ENCODE measurements at places on chromosomes 4 and X.

- H3K27me3 ChIP-seq, result peaks cover 5% of the 10 kb centered on the region
- H3K36me3 ChIP-seq, result no peaks in the 10 kb centered on the region
- H3K27ac ChIP-seq, result no peak overlapping the region
- no peak overlapping the region for H3K4me3 ChIP-seq
Measured at GRCh38 chr4:16858275-16858752, 40.1 kb downstream of the LDB2 start.

- H3K27me3 ChIP-seq, result peaks cover 3% of the 10 kb centered on the region
- no peak overlapping the region for H3K4me3 ChIP-seq
- H3K4me1 ChIP-seq, result no peaks in the 10 kb centered on the region
Measured at GRCh38 chr4:100469555-100469954, 48.3 kb downstream of the EMCN start.

- H3K4me3 ChIP-seq, result no peak overlapping the region
- no peak for DNase-seq
- no peaks in the 10 kb centered on the region for H3K4me1 ChIP-seq
- H3K36me3 ChIP-seq, result no peaks in the 10 kb centered on the region
- no peak overlapping the region for H3K27ac ChIP-seq
- no peaks in the 10 kb centered on the region for H3K27me3 ChIP-seq
Measured at GRCh38 chr4:28754376-28754775, 1893.7 kb downstream of the STIM2 start.

DNA sequence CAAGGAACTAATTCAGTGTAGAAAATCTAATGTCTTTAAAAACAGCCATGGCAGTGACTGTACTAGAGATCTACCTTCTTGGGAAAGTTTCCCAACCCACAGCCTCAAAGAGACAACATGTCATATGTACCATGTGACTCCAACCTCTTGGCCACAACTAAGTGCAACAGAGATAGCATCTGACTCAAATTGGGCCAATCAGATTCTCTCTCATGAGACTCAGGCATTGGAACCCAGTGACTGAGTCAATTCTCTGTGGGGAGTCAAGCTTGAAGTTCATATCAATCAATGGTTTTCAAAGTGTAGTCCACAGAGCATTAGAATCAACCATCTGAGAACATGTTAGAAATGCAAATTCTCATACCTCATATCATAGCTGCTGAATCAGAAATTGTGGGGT, 123.3 kb downstream of the MBNL3 start:
- DNase-seq, result no peak
- H3K27me3 ChIP-seq, result no peaks in the 10 kb centered on the region
- peaks cover 2% of the 10 kb centered on the region for H3K36me3 ChIP-seq
- no peak overlapping the region for H3K27ac ChIP-seq
- no peak overlapping the region for H3K4me3 ChIP-seq
- H3K4me1 ChIP-seq, result peaks cover 2% of the 10 kb centered on the region

- no peak overlapping the region for H3K27ac ChIP-seq
- DNase-seq, result no peak
- no peak overlapping the region for H3K4me3 ChIP-seq
- no peaks in the 10 kb centered on the region for H3K4me1 ChIP-seq
- H3K27me3 ChIP-seq, result no peaks in the 10 kb centered on the region
- no peaks in the 10 kb centered on the region for H3K36me3 ChIP-seq
Measured at GRCh38 chr4:73895201-73896175, 26.3 kb downstream of the CXCL1 start.

DNA sequence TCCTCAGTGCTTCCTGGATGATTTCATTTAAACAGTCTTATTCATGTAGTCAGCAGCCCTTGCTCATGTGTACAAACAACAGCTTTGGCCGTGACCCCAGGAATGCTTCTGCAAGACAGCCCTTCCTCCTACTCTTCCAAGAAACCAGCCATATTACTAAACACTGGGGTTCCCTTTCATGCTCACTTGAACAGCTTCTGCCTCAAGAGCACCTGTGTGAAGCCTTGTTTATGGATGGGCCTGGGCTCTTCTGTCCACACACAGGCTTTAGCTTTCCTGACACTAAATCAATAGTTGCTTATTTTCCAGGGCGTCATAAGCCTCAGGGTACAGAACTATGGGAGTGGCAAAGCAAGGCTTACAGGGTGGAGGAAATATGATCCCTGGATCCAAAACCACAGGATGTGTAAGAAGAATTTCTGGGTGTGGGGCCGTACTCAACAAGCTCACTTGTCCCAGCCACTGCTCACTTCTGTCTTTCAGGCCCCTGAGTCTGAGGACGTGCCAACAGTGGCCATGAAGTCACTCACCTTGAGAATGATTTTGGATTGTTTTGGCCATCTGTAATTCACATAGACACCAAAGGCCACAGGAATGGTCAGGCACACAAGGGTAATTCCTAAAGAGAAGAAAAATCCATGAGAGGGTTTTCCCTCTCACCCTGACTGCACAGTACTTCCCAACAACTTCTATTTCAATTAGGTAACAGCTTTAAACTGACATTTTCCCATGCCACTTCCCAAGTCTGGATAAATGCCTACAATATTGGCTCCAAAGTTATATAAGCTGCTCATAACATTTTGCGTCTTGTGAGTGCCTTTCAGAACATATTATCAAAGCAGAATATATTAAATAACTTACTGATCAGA, 17.7 kb downstream of the SLC10A6 start:
- no peaks in the 10 kb centered on the region for H3K27me3 ChIP-seq
- H3K4me3 ChIP-seq, result no peak overlapping the region
- H3K27ac ChIP-seq, result no peak overlapping the region
- no peaks in the 10 kb centered on the region for H3K36me3 ChIP-seq

GRCh38 chrX:37640142-37640541, 45.4 kb upstream of the XK start:
- H3K36me3 ChIP-seq, result no peaks in the 10 kb centered on the region
- no peaks in the 10 kb centered on the region for H3K27me3 ChIP-seq

- H3K4me3 ChIP-seq, result no peak overlapping the region
- no peak overlapping the region for H3K27ac ChIP-seq
- H3K4me1 ChIP-seq, result no peaks in the 10 kb centered on the region
Measured at GRCh38 chr4:10134141-10134540, 17.5 kb upstream of the WDR1 start.

GRCh38 chrX:155334486-155335336, at the start of gene CLIC2:
Gene CLIC2, minus strand, starts transcription at chrX:155334614. Its CDS starts 187 bp downstream, at chrX:155334427.
- no peak for DNase-seq
- peaks cover 2% of the 10 kb centered on the region for H3K4me1 ChIP-seq
- H3K27me3 ChIP-seq, result peaks cover 13% of the 10 kb centered on the region
- no peaks in the 10 kb centered on the region for H3K36me3 ChIP-seq
- H3K27ac ChIP-seq, result no peak within 1 kb of the TSS

DNA sequence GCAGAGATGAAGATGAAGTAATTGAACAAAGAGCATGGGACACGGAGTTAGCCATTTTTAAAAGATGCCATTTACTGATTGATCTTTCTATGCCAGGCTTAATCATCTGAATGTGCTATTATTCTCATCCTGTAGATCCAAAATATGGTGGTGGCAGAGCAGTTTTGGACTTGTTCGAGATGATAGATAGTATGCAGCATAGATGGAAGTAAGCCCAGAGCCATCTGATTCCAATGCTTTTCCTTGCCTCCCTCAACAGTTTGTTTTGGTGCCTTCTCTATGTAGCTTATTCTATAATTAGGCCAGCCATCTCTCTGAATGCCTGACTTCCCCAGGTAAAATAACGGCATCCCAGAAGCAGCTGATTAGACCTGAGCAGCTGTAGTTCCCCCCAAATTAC, 152.6 kb upstream of the CLNK start:
- H3K4me1 ChIP-seq, result no peaks in the 10 kb centered on the region
- H3K27ac ChIP-seq, result no peak overlapping the region
- H3K36me3 ChIP-seq, result no peaks in the 10 kb centered on the region
- peaks cover 2% of the 10 kb centered on the region for H3K27me3 ChIP-seq
- no peak for DNase-seq

DNA sequence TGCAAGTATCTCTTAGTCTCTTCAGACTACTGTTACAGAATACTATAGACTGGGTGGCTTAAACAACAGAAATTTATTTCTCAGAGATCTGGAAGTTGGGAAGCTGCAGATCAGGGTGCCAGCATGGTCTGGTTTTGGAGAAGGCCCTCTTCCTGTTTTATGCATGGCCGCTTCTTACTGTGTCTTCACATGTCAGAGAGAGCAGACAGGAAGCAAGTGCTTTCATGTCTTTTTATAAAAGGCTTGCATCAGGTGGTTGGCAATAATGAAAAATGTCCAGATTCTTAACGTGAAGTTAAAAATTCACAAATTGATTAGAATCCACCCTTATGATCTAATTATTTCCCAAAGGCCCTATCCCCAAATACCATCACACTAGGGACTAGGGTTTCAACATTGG, 284.9 kb downstream of the RPA4 start:
- H3K4me3 ChIP-seq, result no peak overlapping the region
- no peak overlapping the region for H3K27ac ChIP-seq
- DNase-seq, result no peak
- H3K27me3 ChIP-seq, result no peaks in the 10 kb centered on the region
- H3K36me3 ChIP-seq, result peaks cover 2% of the 10 kb centered on the region

GRCh38 chrX:148513661-148514060, 13.2 kb downstream of the AFF2 start:
- DNase-seq, result no peak
- no peaks in the 10 kb centered on the region for H3K36me3 ChIP-seq
- H3K27ac ChIP-seq, result no peak overlapping the region
- H3K4me3 ChIP-seq, result no peak overlapping the region

GRCh38 chr4:138236037-138236436, 6.1 kb downstream of the SLC7A11 start:
- DNase-seq, result no peak
- H3K27me3 ChIP-seq, result no peaks in the 10 kb centered on the region
- H3K4me3 ChIP-seq, result no peak overlapping the region
- H3K27ac ChIP-seq, result no peak overlapping the region
- peaks cover 15% of the 10 kb centered on the region for H3K4me1 ChIP-seq

- H3K36me3 ChIP-seq, result no peaks in the 10 kb centered on the region
- H3K4me3 ChIP-seq, result no peak overlapping the region
- no peaks in the 10 kb centered on the region for H3K4me1 ChIP-seq
- no peaks in the 10 kb centered on the region for H3K27me3 ChIP-seq
Measured at GRCh38 chr4:16626945-16627344, 271.5 kb downstream of the LDB2 start.

DNA sequence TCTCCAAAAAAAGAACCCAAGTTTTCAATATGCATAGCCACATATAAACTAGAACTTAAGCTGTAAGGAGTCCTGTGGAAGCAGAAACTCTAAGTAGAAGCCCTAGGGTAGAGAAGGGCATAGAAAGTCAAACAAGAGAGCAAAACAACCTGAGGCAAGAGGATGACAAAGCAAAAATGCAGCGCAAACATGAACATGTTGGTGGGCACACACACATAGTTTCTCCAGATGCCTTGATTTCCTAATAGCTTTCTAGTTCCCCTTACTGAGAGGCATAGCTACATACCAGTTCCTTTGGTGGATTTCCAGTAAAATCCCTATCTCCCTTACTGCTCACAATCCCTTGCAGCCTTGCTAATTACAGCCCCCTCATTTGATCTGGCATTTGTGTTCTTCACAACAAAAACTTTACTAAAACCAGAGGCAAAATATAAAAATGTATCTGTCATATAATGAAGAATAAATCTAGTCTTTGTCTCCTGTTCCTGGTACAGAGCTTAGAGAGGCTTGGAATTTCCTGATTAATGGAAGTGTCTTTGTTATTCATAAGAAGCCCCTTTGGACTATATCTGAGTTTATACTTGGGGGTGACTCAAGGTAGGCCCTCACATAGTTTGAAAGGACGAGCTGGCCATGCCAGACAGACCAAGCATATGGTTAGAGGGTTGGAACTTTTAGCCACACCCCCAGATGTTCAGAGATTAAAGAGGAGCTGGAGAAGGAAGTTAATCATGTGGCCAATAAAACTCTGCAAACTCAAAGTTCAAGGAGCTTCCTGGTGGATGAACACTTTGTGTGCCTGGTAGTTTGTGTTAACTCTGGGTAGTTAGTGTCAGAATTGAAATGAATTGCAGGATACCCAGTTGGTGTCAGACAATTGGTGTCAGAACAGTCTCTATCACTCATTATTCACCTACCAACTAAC, 52.7 kb upstream of the ZCCHC13 start:
- no peaks in the 10 kb centered on the region for H3K27me3 ChIP-seq
- H3K27ac ChIP-seq, result no peak overlapping the region
- peaks cover 25% of the 10 kb centered on the region for H3K36me3 ChIP-seq
- no peak overlapping the region for H3K4me3 ChIP-seq
- H3K4me1 ChIP-seq, result no peaks in the 10 kb centered on the region

- H3K4me1 ChIP-seq, result no peaks in the 10 kb centered on the region
- no peak overlapping the region for H3K27ac ChIP-seq
- no peak for DNase-seq
- peaks cover 4% of the 10 kb centered on the region for H3K27me3 ChIP-seq
Measured at GRCh38 chr4:17246656-17247055, 265.2 kb downstream of the QDPR start.

- no peak overlapping the region for H3K27ac ChIP-seq
- no peak for DNase-seq
- H3K4me1 ChIP-seq, result peaks cover 10% of the 10 kb centered on the region
- no peaks in the 10 kb centered on the region for H3K36me3 ChIP-seq
- no peak overlapping the region for H3K4me3 ChIP-seq
Measured at GRCh38 chr4:7762376-7763030, 177.2 kb downstream of the AFAP1 start.

DNA sequence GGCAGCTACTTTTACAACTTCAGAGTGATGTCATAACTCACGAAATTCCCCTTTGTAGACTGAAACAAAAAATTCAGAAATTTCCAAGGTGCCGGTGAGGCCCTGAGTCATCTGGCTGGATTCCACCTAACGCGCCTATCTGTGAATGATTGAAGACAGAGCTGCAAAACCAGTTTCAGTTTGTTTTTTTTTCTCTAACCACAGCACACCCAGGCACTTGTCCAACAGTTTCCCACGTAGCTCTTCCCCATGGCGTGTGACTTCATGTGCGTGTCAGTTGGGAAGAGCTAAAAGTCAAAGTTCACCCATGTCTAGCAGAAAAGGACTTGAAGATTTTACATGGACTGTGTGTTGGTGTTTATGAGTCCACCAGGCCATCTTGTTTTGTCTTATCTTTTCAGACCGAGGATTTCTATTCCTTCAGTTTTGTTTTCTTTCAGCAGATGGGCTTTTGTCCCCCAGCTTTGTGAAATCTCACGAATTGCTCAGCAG, 16.4 kb downstream of the TCEANC start:
- no peaks in the 10 kb centered on the region for H3K27me3 ChIP-seq
- H3K4me1 ChIP-seq, result peaks cover 4% of the 10 kb centered on the region
- H3K36me3 ChIP-seq, result no peaks in the 10 kb centered on the region
- H3K27ac ChIP-seq, result peak overlapping the region; percentile 56
- no peak for DNase-seq

DNA sequence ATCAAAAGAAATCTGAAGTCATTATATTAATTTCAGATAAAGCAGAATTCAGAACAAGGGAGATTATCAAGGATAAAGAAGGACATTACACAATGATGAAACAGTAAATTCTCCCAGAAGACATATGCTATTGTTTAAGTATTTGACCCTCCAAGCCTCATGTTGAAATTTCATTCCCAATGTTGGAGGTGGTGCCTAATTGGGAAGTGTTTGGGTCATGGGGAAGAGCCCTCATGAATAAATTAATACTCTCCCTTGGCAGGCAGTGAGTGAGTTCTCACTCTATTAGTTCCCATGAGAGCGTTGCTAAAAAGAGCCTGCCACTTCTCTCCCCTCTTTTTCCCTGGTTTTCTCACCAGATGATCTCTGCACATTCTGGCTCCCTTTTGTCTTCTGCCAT, 249.9 kb upstream of the GRIA3 start:
- DNase-seq, result no peak
- H3K4me3 ChIP-seq, result no peak overlapping the region
- no peaks in the 10 kb centered on the region for H3K4me1 ChIP-seq
- no peaks in the 10 kb centered on the region for H3K36me3 ChIP-seq
- H3K27me3 ChIP-seq, result no peaks in the 10 kb centered on the region

All from activated naive CD8-positive, alpha-beta T cell treated with anti-CD3 and anti-CD28 coated beads, Interleukin-2, amount 10 ng/mL, durations not matched to agents 7 days and 5 days (primary cell).